Hematopoietic multipotent progenitor cell treated with erythropoietin and hydrocortisone succinate and interleukin-3 and kit ligand, for 17 days (in vitro differentiated cells): ENCODE measurements at places on chromosomes 7 and 10.

GRCh38 chr10:34835908-34836508, 20.9 kb upstream of the PARD3 start:
- DNase-seq = no peak

DNA sequence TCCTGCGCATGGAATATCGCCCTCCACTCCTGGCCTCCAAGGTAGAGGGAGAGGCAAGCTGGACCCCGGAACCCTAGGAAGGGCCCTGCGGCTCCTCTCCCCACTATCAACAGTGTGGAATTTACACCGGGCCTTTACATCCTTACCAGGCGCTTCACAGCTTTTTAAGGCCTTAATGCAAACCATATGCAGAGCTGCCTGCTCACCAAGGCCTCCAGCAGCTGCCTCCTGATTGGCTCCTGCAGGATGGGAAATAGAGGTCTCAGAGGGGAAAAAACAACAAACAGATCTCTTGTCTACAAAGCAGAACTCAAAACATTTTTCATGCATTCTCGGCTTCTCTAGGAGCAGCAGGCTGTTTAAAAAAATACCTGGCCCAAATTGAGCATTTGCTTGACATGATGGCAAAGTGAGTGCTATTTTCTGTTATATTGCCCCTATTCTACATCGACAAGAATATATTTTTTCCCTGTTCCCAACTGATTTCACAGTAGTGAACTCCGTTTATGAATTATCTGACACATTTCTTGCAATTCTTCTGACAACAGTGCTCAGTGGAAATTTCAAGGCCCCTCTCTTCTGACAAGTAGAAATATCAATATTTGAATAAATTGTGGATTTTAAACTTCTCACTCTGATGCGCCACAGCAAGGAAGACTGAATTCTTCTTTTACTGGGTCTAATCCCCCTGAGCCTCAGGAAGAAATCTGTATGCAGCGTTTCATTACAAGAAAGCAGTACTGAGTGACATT, 51.7 kb downstream of the EBF3 start:
- no peak for DNase-seq

DNA sequence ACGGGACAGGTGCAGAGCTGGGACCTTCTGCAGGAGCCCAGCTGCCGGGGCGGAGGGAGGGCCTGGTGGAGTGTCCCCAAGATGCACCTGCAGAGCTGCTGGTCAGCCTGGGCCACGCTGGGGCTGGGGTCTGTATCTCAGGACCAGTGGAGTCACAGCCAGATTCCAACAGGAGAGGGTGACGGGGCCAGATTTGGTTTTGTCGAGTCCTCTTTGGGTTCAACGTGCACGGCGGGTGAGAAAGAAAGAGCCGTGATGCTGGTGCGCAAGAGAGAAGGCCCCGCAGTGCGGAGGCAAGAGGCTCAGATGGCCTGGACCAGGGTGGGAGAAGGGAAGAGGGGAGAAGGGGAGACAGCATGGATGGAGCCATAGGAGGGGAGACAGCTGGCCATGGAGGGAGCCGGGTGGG, 462.9 kb downstream of the PTPRN2 start:
- no peak for DNase-seq

GRCh38 chr10:3071405-3072198, 4.3 kb downstream of the PFKP start:
- DNase-seq = peak; percentile 30

- no peak for DNase-seq
Observed at GRCh38 chr7:154167807-154168206, 115.6 kb downstream of the DPP6 start.

GRCh38 chr7:55108818-55109217, 90.0 kb downstream of the EGFR start:
- no peak for DNase-seq

DNA sequence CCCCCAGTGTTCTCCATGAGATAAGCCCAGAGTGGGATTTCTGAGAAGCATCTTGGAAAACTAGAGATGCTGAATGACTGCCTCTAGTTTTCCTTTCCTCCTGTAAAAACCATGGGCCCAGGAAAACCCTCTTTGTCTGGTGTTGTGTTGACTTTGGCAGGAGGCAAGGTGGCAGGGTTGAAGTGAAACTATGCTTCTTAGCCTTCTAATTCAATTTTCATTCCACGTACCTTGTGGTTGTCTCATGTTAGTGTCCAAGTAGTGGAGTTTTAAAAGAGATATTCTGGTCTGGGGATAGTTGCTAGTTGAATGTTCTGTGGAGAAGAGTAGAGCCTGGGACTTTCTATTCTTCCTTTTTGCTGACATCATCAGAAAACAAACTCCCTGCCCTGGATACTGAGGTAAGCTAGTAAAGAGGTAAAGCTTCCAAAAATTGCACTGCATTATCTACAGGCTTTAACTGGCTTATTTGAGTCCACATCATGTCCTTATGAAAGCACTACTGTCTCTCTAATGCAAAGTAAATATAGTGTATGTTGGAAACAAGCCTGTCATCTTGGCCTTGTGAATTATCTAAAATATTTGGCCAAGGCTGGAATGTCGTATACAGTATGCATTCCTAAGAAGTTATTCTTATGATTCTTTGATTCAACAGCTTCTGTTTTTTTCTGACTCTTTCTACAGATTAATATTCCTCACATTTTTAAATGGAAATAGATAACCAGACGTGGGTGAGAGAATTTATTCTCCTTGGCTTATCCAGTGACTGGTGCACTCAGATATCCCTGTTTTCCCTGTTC, at the start of gene OR2F2:
TSS of gene OR2F2 (plus strand) at position 708 of the 800 bp plus-strand sequence. CDS start at position 708, 0 bp downstream.
- no peak for DNase-seq

GRCh38 chr7:131745390-131746248, 189.2 kb upstream of the PODXL start:
- no peak for DNase-seq

DNA sequence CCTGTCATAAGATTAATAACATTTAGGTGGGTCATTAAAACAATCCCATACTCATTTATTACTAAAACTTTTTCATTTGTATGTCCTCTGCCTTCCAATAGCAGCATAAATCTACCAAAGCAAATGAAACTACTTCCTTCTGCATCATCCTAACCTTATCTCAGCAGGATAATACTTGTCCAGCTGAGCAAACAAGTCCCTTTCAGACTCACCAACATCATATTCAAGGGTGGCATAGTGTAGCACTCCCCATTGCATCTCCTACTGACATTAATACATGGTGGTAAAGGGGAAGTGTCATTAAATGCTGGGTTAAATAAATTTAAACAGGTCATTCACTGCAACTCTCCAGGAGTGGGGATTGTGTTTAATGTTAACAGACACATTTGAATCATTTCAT, 3.4 kb upstream of the MINDY3 start:
- DNase-seq = no peak

GRCh38 chr10:78972947-78973900, 95.5 kb upstream of the ZMIZ1 start:
- peak; percentile 29 for DNase-seq

DNA sequence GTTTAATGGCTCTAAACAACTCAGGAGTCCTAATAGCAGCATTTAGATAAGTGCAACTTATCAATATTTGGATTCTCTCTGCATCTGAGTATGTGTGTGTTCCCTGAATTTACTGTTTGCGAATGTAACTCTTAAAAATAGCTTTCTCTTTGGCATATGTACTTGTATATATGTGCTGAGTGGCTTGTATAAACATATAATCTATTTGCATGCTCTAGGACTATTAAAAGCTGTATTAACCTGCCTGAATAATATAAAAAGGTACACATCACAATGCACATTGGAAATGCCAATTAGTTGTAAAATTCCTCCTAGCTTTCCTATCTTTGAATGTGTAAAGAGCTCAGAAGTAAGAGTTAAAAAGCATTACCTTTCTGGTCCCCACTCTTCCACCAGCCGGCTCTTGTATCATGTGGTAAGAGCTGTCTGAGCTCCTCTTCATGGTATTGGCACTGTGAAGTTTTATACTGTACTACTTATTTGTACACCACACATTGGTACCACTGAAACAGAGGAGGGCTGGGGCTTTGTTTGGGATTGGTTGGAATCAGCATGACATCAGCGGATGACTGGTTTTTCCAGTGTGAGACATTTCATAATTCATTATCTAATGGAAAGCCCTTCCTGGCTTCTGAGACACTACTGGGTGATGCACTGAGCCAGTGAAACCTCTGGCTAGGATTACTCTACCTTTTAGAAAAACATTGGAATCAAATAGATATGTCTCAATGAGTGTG, at the start of gene INHBA:
TSS of gene INHBA (minus strand) at position 456 of the 737 bp plus-strand sequence. CDS start 2,716 bp downstream, outside the sequence.
- no peak for DNase-seq

GRCh38 chr7:117210397-117210796, 112.5 kb downstream of the WNT2 start:
- DNase-seq = no peak

GRCh38 chr7:83155407-83155806, 7.3 kb downstream of the PCLO start:
- DNase-seq = no peak

- DNase-seq = peak; percentile 34
Observed at GRCh38 chr7:100693312-100694097, 545 bp downstream of the GIGYF1 start.

DNA sequence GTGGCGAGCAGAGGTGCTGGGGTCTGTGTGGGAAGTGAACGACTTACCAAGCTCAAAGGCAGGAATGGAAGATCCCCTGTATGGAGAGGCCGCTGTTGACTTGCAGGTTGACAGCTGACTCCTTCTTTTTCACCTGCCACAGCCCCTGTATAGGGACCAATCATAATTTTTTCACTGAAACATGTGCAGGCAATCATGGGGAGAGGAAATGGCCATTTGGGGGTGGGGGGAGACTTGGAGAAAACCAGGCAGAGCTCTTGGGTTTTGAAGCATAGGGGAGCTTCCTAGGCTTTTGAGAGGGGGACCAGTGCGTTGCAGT, 101.4 kb downstream of the WDR37 start:
- DNase-seq = no peak

- DNase-seq = no peak
Observed at GRCh38 chr10:35890676-35891495, 248.8 kb upstream of the FZD8 start.

GRCh38 chr10:16699435-16700057, 117.7 kb downstream of the RSU1 start:
- DNase-seq = no peak

DNA sequence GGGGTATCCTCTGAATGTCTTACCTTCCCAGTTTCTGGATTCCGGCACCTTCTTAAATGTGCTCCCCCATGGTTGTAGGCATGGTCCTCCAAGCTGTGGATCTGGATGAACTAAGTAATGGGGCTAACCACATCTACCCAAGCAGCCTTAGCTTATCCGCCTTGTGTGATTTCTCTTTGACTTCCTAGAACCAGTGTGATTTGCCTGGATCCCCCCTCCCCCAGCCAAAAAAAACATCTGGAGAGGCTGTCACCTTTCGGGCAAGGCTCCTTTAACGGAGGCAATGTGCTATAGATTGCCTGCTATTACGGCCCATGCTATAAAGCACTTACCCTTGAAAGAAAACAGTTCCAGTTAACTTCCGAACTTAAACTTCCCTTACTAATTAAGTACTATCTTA, 33.9 kb downstream of the C1GALT1 start:
- no peak for DNase-seq
